Stimulated activated CD4-positive, alpha-beta T cell treated with anti-CD3 and anti-CD28 coated beads, Interleukin-15, amount 100 ng/mL, for 24 hours (primary cell): ENCODE measurements at places on chromosomes 3 and 15.

GRCh38 chr3:191008074-191008473 is 145.6 kb upstream of the GMNC start:
- no peak for DNase-seq

GRCh38 chr15:88342666-88343065 is 86.1 kb upstream of the NTRK3 start:
- DNase-seq = no peak

- no peak for DNase-seq
Measured at GRCh38 chr15:100285641-100286295, 56.0 kb downstream of the ADAMTS17 start.

- peak; percentile 70 for DNase-seq
Measured at GRCh38 chr15:77021803-77022381, 27.0 kb downstream of the PSTPIP1 start.

- peak; percentile 63 for DNase-seq
Measured at GRCh38 chr3:149247929-149248691, 26.5 kb upstream of the CP start.

GRCh38 chr15:80367094-80367493 is 37.1 kb upstream of the ARNT2 start:
- peak; percentile 14 for DNase-seq

DNA sequence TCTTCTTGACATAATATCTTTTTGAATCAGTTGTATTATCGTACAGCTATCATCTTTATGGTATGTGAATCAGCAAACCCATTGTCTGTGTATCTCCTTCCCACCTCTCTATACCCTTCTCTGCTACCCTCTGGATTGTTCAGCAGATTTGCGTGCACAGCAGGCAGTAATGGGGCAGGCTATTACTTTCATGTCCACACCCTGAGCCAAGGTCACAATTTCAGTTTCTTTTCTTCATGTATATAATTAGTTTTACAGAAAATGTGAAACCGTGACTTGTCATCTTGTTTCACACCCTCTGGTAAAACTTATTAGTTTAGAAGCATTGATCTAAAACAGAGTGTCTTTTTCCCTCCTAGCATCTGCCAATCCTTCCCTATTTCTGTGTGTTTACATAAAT is 770.4 kb upstream of the SEMA6D start:
- no peak for DNase-seq

DNA sequence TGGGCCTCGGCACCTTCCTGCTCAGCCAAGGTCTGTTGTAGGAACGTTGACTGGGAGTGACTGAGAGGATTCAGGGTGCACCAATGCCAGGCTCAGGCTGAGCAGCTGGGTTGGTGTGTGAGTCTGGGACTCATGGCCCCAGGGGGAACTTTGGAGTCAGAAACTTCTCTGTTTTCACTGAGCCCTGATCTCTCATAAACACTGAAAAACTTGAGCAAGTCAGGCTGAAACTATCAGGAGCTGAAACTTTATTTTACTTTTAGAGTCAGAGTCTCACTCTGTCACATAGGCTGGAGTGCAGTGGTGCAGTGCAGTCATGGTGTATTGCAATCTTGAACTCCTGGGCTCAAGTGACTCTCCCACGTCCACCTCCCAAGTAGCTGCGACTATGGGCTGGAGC is 3.0 kb downstream of the TRAK1 start:
- DNase-seq = peak; percentile 17

- no peak for DNase-seq
Measured at GRCh38 chr15:57697588-57697987, 8.9 kb upstream of the POLR2M start.

DNA sequence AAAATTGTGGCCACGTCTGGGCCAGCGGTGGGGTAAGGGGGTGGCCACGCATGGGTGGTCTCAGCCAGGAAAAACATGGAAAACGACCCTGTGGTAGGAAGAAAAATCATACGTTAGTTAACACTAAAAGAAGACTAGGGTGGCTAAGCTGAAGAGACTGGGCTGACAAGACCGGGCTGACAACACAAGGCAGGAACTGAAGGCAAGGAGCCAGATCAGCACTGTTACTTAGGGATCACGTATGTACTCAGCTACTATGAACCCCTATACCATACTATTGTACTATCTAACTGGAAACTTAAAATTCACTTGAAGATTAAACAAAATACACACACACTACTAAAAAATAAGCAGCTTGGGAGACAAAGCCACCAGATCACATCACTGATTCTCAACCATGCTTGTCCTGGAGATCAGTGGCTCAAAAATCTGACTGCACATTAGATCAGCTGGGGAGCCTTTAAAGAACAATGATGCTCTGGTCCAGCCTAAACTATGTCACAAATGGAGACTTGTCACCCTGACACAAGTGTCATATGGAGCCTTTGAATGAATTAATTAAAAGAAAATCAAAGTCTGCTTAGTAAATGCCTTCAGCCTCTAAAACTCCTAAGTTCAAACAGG is 442.2 kb downstream of the SHQ1 start:
- DNase-seq = no peak

DNA sequence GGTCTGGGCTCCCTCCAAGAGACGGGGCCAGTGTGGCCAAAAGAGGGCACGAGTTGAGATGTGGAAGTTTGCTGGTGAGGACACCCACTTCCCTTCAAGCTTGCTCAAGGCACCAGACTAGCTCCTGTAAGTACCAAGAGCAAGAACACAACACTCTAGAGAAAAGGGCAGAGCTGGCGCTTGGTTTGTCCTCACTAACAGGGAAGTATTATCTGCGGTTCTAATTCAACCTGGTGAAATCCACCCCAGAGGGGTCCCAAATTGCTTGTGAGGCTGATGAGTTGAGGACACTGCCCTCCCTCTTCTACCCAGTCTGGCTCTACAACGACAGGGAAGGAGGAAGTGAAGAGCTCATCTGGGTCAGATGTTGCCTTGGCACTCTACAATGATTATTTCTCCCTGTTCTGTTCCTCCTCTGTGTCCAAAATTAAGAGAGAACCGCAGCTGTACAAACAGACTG is 16.9 kb upstream of the FSIP1 start:
- no peak for DNase-seq
